ENCODE measurements at places on chromosomes 11 and 22.

GRCh38 chr22:49330421-49331222, 497.1 kb downstream of the BRD1 start:
- no peak for DNase-seq

GRCh38 chr11:87548797-87549196, 511.1 kb downstream of the TMEM135 start:
- no peak for DNase-seq

DNA sequence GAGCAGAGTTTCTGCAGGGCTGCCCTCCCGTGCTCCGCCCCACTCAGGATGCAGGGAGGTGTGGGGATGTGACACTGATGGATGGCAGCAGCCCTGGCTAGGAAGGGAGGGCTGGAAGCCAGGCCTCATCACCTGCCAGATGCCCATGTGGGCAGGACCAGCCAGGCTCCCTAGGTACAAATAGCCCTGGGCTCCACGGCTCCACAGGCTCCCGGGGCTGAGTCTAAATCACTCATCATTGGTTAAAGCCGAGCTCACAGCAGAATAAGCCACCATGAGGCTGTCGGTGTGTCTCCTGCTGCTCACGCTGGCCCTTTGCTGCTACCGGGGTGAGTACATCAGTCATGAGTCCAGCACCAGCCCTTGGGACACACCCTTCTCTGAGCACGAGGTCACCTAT, at the start of gene SCGB1D1:
TSS of gene SCGB1D1 (plus strand) at position 206 of the 400 bp plus-strand sequence. CDS start at position 275, 69 bp downstream.
- peak; percentile 65 for DNase-seq

GRCh38 chr11:61503135-61503770, 5.3 kb upstream of the LRRC10B start:
- no peak for DNase-seq

DNA sequence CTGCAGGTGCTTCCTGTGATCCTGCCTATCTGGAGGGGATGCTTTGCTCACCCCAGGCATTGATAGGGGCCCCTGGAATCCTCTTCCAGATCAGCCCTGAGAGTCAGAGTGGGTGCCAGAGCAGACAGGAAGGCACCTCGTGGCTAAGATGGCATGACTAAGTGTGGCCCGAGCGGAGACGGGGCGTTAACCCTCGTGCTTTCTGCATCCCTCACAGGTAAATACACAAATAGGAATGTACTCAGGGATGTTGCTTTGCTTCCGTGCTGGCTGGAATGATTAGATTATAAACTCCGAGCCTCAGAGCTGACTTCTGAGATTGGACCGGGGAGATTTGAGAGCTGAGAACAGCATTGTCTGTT, 312.7 kb upstream of the B3GAT1 start:
- DNase-seq: no peak

DNA sequence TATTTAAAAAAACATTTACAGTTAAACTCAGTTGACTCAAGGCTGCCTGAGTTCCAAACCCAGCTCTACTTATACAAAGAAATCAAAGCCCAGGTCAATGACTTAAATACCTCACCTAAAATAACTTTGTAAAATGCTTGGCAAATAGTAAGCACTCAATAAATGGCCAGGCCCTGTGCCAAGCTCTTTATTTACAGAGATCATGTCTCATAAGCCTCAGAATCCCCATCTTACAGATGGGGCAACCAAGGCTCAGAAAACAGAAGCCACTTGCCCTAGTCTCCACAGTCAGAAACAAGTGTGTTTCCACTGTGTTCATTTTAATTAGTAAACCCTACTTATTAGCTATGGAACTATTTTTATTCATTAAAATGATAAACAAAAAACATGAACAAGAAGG, 30.5 kb upstream of the TTC28 start:
- DNase-seq: no peak

GRCh38 chr11:119316016-119316728, 758 bp downstream of the MCAM start:
- DNase-seq: peak; percentile 77

GRCh38 chr11:64009710-64010109, 23.5 kb downstream of the OTUB1 start:
- no peak for DNase-seq

DNA sequence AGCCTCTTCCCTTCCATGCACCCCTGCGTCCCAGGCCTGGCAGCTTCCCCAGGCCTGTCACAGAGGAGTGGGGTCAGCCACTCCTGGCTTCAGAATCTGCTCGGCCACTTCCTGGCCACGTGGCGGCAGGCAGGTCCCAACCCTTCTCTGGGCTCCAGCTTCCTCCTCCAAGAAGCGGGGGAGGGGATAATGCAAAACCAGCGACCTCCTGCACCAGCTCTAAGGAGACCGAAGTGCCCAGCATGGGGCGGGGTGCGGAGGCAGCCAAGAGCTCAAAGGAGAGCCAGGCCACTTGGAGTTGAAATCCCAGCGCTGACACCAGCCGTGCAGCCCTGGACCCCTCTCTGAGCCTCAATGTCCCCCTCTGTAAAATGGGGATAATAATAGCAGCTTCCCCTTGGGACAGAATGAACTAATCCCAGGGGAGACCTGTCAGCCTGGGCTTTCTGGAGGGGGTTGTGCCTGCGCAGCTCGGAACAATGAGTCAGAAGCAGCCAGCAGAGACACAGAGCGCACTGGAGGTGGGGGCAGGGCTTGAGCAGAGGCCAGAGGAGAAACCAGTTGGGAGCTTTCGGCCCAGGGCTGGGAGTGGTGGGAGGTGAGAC, 22.8 kb upstream of the PICK1 start:
- DNase-seq: no peak

- DNase-seq: no peak
Observed at GRCh38 chr22:42925598-42925997, 68.5 kb upstream of the ARFGAP3 start.

DNA sequence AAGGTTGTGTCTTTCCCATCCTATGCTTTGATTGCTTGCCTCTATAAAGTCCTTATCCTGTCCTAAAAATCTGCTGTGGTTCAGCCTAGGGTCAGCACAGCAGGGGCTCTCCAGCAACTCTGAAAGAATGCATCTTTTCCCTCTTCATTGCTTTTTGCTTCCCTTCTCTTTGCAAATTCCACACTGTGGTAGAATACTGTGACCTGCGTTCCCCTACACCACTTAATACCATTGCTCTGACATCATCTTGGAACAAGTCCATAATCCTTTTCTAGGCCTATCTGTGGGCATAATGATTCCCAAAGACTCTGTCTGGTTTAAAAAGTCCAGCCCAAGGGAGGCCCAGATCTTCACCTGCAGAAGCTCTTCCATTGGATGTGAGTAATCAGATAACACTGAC, 177.7 kb downstream of the NAV2 start:
- no peak for DNase-seq

DNA sequence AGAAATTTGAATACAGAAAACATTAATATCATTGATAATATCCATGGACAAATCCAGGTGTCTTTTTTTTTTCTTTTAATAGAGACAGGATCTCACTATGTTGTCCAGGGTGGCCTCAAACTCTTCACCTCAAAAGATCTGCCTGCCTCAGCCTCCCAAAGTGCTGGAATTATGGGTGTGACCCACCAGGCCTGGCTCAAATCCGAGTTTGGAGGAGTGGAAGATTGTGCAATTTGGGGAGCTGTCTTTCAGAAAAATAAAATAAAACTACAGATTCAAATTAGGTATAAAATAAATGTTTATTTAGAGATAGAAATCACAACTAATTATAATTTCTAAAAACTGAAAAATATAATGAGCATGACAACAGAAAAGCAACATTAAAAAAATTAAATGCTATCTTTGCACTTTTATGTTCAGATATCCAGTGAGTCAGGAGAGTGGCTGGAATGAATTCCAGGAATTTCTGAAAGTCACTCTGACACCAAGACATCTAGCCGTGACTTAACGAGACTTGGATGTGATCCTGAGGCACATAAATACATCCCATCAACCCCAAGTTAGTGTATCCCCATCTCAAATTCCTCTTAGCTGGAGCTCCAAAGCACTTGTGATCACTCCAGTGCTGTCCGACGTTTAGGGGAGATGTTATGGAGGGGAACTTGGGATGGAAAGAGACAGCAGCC, 128.6 kb upstream of the THY1 start:
- DNase-seq: no peak

DNA sequence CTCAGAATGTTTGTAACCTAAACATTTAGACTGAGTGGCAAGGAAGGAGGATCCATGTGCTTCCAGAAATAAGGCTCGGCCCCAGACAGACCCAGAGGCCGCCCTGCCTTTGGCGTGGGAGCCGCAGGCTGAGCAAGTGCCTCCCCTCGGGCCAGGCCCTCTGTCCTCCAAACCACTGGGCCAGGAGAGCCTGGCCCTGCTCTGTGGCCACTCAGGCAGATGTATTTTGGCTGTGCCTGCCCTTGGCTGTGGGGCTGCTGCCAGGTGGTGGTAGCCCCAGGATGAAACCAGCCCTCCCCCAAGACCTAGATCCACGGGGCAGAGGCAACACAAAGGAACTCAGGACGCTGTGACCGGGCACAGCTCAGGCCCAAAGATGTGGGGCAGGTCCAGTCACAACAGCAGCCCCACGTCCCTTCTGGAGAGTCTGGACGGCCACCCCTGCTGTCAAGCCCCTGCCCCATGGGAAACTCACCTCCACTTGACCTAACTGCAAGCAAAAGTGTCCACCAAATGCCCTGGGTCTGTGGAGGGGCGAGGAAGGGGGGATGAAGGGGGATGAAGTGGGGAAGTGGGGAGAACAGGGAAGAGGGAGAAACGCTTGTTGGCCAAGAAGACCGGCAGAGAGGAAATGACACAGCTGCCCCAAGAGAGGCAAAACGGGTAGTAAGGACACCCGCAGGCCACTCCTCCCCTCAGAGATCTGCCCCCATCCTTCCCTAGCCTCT, 24.0 kb downstream of the PISD start:
- no peak for DNase-seq

DNA sequence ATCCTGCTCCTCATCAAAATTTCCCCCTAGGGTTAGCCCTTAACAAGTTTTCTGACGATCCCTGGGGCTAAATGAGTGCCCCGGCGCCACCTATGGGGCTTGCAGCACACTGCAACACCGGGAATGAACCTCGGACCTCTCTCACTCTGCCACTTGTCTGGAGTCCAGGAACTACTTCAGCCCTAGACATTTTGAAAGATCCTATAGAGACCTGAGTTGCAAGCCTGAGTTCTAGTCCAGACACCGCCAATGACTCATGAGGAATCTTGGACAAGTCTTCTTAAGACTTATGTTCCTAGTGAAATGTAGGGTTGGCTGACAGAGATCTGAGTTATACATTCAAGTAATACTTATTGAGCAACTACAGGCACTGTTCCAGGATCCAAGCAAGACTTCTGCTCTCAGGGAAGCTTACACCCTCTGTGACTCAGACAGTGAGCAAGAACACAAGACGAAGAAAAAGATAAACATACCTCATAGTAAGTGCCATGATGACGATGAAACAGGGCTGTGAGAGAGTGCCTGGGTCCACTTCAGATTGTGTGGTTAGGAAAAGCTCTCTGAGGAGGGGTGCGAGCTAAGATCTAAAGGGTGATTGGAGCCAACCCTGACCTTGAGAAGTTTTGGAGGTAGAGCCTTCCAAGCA, 10.2 kb upstream of the STK33 start:
- DNase-seq: peak; percentile 21

DNA sequence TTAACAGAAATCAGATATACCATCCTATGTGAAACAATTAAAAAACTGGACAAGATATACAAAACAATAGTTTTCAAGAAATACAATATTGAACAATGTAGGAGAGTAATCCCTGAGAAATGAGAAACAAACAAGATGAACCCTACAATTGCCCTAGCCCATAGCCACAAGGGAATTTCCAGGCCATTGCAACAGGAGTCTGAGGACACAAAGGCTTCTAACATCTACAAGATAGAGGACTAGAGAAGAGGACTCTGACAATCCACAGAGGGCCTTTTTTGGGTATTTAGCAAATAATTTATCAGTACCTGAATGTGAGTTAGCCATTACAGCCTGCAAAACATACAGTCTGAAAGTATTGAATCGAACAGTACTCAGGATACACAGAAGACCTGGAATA, 251.7 kb downstream of the GRM5 start:
- DNase-seq: no peak

DNA sequence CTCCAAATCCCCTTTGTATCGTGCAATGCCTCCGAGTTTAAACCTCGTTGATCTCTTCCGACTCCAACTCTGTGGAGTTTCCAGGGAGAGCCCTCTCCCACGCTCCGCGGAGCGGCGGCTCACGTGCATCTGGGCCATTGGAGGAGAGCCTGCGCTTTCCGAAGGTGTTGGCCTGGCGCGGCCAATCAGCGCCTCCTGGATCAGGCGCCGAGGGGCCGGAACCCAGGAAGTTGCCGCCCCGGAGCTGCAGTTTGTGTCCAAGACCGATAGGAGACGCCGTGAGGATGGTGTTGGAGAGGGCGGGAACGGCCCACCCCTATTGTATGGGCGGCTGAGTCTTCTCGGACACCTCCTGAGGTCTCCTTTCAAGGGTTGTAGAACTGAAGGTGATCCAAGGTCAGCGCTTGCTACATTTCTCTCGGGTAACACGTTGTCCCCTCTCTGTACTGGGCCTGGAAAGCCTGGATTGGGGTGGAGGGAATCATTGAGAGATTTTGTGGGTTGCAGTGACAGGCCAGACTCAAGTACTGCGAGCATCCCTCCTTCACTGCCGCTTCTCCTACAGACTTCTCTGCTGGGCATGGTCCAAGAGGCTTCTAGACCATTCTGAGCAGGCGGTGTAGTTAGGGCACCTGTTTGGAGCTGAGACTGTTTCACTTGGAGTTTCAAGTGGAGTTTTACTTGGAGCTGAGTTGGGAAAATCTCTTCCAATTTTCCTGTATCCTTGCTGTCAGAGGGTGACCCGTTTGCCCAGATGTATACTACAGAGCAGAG, 1.7 kb downstream of the ADAMTS15 start:
- no peak for DNase-seq

DNA sequence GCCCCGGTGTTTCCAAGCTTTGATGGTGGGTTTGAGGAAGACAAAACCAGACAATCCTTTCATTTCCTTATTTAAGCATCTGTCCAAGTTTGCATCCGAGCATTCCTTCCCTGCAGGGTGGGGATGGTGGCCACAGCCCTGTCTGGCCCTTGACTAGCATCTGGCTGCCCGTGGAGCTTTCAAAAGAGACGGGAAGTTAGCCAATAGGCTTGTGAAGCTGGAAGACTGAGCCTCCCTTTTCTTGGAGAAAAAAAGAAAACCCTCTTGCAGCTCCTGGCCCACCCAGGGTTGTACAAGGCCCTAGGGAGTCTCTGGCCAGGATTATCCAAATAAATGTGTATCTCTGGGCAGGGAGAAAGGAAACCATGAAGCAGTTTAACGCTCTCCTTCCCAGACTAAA, 60.6 kb downstream of the MICAL2 start:
- DNase-seq: no peak

- no peak for DNase-seq
Observed at GRCh38 chr11:93618371-93618770, 43.1 kb upstream of the CEP295 start.

GRCh38 chr11:123573286-123573685, 81.1 kb downstream of the SCN3B start:
- no peak for DNase-seq

DNA sequence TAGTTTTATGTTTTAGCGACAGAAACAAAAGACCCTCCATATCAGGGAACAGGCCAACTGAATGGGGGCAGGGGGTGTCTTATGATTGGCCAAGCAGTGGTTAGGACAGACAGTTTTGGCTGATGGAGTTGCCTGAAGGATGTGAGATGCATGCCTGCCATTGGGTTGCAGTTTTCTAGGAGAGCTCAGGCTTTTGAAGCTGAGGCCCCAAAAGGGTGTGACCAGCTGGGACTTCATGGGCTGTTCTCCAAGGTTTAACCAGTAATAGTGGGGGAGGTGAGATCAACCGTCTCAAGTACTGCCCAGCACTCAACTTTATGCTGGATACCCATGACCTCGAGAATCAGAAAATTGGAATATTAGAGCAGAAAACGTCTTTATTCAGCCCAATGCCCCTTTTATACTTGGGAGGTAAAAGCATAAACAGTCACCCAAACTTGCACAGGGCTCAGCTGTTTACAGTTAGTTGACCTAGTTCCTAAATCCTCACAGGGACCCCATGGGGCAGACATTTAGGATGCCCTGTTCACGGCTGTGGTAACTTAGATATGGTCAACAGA, 13.5 kb downstream of the DTX4 start:
- no peak for DNase-seq
